CD4-positive, alpha-beta T cell treated with Interleukin-15 for 4 hours (primary cell): ENCODE measurements at places on chromosomes 16 and 17.
A peak's percentile ranks its signal among the peaks of the same experiment; 100 is the strongest.

DNA sequence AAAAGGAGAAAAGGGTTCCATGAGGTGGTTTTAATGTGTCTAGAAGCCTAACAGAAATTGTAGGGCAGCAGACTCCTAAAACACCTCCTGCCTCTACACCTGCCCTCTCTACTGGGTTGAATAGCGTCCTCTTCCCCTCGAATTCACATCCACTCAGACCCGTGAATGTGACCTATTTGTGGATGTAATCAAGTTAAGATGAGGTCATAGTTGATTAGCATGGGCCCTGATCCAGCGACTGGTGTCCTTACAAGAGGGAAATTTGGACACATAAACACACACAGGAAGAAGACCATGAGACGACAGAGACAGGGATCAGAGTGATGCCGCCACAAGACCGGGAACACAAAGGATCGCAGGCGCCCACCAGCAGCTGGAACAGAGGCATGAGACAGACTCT is 13.5 kb downstream of the CD300LF start:
- no peak for DNase-seq

DNA sequence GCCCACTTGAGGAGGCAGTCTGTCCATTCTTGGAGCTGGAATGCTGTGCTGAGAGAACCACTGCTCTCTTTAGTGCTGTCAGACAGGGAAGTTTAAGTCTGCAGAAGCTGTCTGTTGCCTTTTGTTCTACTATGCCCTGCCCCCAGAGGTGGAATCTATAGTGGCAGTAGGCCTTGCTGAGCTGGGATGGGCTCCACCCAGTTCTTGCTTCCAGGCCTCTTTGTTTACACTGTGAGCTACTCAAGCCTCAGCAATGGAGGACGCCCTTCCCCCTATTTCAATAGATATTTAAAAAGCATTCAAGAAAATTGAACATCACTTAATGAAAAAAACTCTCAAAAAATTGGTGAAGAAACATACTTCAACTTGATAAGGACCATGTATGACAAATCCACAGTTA is 313.5 kb downstream of the PHKB start:
- no peak for DNase-seq

DNA sequence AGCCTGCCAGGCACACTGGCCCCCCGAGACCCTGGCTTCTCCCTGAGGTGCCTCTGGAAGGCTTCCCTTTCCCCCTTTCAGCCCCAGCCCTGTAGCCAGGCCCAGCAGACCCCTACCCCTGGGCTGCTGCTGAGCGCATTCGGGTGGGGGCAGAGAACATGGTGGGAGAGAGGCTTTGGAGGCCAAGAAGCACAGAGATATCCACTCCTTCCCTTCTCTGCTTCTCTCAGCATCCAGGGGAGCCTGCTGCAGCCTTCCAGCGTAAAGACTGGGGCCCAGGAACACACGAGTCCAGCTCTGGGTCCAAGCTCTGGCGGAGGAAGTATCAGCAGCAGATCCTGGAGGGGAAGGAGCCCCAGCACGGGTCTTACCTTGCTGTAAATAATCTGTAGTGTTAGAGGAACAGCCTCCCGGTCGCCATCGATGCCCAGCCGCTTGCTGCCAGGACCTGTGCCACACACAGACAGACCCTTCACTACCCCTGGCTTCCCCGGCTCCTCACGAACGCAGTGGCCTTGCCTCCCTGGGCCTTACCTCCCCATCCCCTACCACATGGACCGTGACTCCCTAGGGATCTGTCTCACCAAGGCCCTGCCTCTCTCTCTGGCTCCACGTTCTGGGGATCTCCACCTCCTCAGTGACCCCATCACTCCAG is 17.0 kb upstream of the PIK3R6 start:
- no peak for DNase-seq

DNA sequence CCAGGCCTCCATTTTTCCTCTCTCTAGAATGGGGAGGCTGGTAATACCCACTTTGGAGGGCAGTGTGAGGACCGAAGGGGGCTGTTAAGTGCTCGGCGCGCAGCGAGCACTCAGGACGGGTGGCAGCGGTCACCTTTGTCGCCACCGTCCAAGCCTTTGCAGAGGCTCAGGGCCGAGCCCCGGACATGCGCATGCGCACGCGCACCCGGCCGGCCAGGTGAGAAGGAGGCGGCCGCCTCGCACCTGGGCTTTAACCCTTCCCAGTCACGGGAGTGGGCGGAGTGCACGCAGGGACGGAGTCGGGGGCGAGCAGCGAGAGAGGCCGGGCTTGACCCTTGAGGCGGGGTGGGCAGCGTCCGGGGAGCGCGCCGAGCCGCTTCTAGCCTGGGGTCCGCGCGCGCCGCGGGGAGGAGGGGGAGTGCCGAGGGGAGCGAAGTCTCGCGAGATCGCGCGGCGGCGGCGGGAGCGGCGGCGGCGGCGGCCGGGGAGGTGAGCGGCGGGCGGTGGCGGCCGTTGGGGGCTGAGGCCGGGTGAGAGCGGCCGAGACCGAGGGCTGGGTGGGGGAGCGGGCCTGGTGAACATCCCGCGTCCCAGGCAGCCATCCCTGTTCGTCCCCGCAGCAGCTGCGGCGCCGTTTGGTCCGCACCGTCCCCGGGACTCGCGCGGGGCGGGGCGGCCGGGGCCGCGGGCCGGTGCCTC is at the start of gene MRTFB:
Gene MRTFB (plus strand): TSS at position 443 of the 699 bp plus-strand sequence. CDS start 69,288 bp downstream, outside the sequence.
- DNase-seq = peak; percentile 73

DNA sequence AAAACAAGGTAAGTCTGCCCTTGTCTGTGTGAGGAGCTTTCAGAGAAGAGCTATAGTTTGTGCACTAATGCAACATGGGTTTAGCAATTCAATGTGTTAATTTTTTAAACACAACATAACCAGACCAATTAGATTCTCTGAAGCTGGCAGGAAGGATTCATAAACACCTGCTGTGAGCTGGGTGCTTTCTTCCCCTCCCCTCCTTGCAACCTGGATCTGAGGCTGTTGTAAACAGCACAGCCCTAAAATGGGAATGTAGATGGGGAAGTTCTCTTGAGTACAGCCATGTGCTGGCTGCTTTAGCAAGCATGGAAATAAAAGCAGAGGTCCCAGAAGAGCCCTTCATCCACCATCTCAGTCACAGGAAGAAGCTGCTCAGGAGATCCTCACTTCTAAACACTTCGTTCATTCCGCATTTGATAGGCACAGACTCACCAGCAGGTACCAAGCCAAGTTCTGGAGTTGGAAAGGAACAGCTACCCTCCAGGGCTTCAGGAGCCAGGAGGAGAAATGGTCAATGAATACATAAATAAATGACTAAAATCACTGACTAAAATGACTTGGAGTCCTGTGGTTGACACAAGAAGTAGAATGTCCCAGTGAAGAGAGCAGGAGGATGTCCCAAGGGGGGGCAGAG is 21.7 kb downstream of the AXIN2 start:
- no peak for DNase-seq

- DNase-seq = no peak
Measured at GRCh38 chr17:44343510-44344209, 1.4 kb upstream of the GRN start.

GRCh38 chr17:80998748-80999535 is 7.3 kb downstream of the CHMP6 start:
- no peak for DNase-seq

- DNase-seq = no peak
Measured at GRCh38 chr17:64110379-64111152, 19.4 kb downstream of the ERN1 start.

DNA sequence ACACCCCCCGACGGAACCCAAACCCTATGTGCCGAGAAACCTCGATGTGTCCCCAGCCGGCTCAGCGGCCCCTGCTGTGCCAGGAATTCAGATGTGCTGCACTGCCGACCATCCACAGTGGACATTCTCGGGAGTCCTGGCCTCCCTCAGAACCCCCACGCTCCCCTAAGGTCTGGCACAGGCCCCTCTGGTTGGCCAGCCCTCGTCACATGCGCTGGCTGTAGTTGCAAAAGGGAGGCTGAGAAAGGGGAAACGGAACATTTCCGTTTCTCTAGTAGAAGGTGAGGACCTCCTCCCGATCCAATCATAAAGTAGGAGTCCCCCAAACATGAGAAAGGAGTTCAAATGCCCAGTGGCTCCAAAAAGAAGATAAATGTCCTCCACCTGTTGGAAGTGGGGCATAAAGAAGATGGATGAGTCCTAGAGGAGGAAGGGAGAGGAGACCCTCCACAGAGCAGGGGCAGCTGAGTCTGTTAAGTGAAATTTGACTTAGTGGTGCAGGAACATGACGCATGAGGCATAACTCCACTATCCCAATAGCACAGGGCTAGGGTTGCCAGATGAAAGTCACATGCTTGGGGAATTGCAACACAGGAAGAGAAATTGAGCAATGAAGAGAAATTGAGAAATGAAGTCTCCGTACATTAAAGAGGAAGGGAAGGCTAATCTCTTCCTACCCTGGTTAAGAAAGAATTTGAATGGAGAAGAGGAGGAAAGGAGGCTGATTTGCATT is 49.3 kb upstream of the WSB1 start:
- peak; percentile 6 for DNase-seq
